ENCODE measurements at places on chromosomes 13 and 19.

GRCh38 chr13:110445722-110446574 is 115.6 kb downstream of the RAB20 start:
- no peak for DNase-seq

DNA sequence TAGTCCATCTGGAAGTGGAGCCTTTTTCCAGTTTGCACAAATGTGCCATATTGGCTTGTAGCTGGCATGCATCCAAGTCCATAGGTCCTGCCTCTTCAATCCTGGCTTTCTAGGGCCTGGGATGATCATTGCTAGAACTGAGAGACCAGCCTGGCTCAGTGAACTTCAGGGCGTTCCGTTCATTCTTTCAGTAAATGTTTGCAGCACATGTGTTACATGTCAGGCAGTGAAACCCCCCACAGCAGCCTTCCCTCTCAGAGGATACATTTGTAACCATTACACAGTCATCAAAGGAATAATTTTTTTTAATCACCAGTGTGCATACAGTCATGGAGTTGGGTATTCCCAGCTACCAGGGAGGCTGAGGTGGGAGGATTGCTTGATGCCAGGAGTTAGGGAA is 9.7 kb downstream of the FUT2 start:
- DNase-seq = no peak

DNA sequence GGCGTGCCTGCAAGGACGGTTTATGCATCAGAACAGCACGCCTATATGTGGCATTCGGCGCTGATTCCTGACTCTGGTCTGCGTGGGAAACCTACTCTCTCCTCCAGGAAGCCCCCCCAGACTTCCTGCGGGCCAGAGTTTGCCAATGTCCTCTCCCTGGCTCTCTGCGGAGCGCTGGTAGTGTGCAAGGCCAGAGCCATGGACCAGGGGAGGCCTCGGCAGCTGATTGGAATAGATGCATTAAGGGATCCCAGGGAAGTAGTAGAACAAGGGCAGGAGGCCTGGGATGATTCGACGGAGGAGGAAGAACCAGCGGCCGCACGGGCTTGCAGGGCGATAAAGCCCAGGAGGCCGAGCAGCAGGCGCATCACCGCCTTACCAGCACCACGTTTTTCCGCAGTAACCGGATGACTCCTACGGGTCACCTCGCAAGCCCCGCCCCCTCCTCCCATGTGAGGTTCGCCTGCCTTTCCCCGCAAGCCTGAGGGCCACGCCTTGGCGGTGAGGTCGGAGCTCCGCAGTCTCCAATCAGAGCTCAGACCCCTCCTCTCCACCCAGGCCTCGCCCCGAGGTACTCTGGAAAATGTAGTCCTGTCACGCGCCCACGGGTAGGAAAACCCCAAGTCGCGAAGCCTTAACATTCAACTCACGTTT is 5.0 kb downstream of the CLEC11A start:
- peak; percentile 69 for DNase-seq

DNA sequence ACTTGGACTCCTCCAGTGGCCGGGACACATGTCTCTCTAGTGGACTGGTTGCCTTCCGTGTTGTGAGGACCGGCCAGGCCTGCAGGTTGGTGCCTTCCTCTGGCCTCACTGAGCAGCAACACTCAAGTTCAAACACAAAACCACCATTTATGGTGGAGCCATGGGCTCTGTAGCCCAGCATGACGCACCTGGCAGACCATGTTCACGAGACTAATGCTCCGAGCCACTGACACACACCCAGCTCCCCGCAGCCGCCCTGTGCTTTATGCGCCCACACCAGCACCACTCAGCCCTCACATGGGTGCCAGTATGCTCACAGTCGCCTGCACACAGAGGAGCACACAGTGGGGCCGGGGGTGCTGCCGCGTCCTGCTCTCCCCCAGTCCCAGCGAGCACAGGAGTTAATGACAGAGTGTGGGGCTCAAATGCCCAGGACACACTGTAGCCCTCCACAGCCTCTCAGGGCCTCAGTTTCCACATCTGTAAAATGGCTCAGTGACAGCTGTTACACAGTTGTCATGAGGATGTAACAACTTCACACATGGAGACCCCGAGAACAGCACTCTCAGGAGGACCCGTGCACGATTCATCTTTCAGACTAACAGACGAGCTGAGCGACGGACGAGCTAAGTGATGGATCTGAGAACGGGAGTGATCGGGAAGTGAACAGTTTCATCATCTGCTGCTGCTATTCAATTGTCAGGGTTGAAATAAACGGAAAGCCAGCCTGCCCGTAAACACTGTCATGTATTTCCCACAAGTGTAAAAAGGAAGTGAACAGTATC is 7.8 kb downstream of the GAS6 start:
- DNase-seq = no peak

- DNase-seq = no peak
These were observed 5.6 kb upstream of the SMAD9 start for GRCh38 chr13:36925603-36926002.

DNA sequence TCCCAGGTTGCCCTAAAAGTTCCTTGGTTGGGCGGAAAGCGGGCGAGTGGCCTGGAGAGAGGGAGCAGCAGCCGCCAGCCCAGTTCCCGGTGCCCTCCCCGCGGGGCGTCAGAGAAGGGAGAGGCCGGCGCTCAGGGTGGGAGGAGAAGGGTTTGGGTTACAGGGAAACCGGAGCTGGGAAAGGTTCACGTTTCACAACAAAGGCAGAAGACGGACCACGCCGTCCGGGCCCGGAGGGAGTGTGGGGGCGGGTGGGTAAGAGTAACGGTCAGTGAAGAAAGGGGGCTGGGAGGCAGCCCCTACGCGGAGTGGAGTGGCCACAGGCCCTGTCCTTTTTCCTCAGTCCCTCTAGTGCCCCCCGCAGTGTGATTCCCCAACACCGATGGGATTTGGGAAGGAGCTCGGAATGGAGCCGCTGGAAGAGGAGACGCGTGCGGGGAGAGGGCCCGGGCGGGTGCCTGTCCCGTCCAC is 1.6 kb downstream of the SIX5 start:
- DNase-seq = no peak

- DNase-seq = no peak
These were observed 68.4 kb upstream of the C13orf46 start for GRCh38 chr13:114042066-114042815.

DNA sequence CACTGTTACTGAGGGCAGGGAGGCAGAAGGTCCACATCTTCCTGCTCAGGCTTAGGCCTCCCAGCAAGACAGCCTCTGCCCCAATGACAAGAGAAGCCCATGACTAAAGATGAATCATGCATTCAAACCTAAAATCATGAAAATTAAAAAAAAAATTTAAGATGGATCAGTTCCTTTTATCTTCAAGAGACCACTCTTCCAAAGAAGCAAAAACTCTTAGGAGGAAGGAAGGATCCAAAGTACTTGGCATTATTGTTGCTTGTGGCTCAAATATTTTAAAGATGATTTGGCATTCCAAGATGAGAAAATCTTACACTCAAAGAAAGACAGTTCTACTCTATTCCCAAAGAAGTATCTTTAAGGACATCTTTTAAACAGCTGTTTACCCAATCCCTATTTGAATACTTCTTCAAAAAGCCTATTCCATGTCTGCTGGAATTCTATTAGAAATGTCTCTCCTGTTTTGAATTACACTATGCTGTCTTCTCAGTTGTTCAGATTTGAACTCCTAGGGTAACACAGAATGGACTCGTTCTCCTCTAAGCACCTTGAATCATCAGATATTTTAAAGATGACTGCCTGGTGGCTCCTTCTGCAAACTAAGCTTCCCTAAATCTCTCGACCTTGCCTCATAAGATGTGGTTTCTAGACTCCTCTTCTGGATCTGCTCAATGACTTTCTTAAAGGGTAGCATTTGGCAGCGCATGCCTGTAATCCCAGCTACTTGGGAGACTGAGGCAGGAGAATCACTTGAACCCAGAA is 7.0 kb downstream of the SERP2 start:
- no peak for DNase-seq

- no peak for DNase-seq
These were observed 131.8 kb downstream of the IRS2 start for GRCh38 chr13:109654341-109655205.

DNA sequence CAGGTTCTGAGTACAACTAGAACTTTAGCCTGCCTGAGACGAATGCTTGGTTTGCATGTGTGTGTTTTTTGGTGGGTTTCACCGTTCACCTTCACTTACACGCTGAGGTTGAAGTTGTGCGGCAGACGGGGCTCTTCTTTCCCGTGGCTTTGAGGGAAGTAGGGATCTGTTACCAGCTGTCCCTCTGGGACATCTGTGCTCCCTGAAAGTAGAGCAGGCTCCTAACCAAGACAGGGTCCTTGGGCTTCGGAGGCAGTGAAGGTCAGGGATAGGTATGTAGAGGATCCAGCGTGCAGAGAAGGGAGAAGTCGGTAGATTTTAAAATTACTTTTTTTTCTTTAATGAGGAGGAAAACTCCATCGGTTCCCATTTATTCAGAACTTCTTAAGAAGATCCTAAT is 48.7 kb downstream of the ZNF536 start:
- no peak for DNase-seq
